Stimulated activated CD4-positive, alpha-beta T cell treated with anti-CD3 and anti-CD28 coated beads, Interleukin-2, amount 100 ng/mL, for 24 hours (primary cell): ENCODE measurements at places on chromosomes 5 and 9.

DNA sequence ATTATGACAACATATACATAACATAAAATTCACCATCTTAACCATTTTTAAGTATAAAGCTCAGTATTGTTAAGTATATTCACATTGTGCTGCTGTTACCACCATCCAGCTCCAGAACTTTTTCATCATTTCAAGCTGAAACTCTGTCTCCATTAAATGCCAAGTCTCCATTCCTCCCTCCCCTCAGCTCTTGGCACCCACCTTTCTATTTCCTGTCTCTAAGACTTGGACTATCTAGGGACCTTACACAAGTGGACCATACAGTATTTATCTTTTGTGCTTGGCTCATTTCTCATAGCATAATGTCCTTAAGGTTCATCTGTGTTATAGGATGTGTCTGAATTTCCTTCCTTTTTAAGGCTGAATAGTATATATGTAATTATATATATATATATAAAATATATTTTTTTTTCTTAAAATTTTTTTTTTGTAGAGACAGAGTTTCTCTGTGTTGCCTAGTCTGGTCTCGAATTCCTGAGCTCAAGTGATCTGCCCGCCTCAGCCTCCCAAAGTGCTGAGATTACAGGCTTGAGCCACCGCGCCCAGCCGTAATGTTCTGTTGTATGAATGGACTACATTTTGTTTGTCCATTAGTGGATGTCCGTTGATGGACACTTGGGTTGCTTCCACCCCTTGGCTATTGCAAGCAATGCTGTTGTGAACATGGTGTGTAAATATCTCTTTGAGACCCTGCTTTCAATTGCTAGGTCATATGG is 72.3 kb downstream of the EHMT1 start:
- no peak for DNase-seq

DNA sequence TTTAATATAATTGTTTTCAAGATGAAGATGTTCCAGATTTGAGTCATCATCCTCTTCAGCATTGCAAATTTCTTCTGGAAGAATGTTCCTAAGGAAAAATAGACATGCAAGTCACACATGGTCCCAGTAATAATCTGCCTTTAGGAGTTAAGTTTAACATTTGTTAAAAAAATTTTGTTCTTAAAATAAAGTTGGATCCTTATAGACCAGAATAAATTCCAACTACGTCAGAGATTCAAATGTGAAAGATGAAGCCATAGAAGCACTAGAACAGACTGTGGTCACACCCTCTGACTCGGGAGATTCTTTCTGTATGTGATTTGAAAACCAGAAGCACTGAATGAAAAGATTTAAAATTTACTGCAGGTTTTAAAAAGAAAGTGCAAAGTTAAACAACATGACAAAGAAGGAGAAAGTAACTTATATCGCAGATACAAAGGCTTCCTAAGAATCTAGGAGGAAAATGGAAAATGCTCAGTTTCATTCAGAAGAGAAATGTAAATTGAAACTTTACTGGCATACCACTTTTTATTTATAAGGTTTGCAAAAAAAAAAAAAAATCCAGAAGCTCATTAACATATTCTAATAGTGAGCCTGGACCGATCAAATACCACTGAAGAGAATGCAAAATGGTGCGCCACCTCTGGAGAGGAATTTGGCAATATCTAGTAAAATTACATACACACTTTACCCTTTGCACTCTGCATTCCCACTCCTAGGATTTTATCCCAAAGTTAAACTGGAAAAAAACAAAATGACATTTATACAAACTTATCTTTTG is 14.3 kb upstream of the ASPN start:
- no peak for DNase-seq

DNA sequence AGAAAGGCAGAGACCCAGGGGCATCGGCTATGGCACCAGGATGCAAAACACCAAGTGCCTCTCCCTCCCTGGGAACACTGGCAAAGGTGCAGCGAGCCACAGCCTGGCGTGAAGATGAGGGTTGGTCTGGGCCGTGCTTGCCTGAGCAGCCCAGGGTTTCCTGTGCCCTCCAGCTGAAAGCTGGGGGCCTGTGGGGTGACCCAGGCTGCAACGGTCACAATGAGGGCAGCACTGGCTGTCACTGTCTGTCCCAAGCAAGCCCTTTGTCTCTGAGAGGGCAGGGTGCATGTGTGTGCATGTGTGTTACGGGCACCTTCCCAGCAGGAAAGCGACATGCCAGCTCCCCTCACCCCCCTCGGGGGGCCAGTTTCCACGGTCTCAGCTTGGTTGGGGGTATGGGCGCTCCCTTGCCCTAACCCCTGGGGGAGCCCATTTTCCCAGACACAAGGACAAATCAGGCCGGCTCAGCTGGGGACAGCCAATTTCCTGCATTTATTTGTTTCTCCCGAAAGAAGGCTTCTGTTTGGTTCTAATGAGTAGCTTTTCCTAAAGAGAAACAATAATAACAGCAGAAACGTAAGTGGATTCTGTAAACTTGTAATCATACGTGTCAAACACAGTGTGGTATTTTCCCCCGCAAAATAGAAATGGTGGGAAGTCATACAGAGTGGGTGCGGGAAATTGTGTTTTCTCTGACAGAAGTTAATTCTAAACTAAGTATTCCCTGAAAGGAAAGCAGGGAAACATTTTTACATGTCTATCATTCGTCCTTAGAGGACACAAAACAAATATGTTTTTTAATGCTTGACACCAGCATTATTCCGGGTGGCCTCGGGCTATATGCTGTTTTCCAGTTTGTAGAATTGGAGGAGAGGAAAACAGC is 21.3 kb downstream of the MRPL36 start:
- no peak for DNase-seq

- no peak for DNase-seq
Observed at GRCh38 chr9:125551781-125552180, 155.2 kb downstream of the MAPKAP1 start.

GRCh38 chr5:25090854-25091253 is 446.1 kb upstream of the CDH10 start:
- no peak for DNase-seq

DNA sequence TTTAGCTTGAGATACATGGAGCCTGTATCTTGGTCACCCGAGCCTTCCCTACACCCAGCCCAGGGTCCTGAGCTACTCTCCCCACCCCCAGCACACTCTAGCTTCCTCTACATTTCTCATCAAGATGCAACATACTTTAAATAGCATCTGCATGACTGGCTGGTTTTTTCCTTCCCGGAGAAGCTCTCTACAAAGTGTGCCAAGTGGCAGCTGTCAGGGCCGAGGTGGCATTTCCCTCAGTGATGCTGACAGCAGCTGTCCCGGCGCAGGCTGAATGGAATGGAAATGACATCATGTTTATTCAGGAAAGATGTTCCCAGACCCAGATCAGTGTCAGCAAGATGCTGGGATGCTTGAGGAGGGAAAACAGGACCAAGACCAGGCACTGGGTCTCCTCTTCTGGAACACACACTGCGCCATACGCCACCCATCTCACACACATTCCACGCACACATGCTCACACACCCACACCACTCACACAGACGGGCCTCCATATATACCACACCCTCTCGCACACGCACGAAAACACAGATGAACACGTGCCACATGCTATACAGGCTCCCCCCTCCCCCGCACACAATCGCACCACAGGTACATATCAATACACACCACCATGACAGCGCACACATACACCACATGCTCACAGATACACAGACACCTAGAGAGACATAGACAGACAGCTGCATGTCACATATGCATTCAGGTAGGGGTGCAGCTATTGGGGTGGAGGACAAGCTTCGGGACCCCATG is 67.8 kb downstream of the LHX2 start:
- DNase-seq, result no peak

DNA sequence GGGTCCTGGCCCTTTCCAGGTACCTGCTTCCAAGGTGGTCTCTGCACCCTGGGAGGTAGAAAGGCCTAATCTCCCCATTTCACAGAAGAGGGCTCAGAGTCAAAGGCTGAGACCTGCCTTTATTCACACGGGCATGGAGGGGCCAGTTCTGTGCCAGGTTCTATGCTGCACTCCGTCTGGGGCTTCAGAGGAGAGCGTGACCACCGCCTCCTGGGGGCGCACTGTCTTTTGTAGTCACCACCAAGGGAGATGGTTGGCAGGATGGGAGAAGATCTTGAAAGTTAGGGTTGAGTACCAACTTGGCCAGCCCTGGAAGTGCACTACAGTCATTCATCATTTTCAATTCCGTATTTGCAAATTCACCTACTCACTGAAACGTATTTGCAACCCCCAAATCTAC is 23.7 kb upstream of the PRDM12 start:
- DNase-seq, result no peak

DNA sequence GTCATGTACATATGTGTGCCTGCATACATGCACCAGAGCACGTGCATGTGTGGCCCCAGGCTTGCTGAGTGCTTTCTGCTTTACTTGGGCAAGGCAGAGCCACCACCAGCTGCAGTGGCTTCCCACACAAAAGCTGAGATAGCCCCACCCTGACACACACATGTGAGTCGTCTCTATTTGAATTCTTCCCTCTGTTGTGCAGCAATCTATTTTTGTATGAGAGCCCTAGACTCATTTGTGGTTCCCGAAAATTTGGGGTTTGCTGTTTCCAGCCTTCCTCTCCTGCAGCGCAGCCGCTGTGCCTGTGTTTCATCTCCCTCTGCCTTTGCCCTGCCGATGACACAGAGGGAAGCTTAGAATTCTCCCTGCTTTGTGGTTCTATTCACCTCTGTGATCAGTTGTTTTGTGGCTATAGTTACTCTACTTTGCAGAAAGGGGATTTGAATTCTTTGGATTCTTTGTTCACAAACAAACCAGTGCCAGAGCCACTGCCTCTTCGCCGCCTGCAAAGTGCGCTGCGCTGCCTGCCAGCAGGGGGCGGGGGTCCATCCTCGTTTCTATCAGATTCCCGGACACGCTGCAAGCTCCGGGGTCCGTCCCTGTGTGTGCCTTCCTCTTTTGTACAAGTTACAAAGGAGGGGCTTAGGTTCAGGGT is 95.8 kb upstream of the DAP start:
- peak; percentile 61 for DNase-seq

- DNase-seq, result no peak
Observed at GRCh38 chr5:31537851-31538250, 5.8 kb downstream of the C5orf22 start.

- DNase-seq, result no peak
Observed at GRCh38 chr5:78647838-78648358, 674 bp downstream of the LHFPL2 start.

- DNase-seq, result no peak
Observed at GRCh38 chr9:6449645-6450044, 36.6 kb downstream of the UHRF2 start.

DNA sequence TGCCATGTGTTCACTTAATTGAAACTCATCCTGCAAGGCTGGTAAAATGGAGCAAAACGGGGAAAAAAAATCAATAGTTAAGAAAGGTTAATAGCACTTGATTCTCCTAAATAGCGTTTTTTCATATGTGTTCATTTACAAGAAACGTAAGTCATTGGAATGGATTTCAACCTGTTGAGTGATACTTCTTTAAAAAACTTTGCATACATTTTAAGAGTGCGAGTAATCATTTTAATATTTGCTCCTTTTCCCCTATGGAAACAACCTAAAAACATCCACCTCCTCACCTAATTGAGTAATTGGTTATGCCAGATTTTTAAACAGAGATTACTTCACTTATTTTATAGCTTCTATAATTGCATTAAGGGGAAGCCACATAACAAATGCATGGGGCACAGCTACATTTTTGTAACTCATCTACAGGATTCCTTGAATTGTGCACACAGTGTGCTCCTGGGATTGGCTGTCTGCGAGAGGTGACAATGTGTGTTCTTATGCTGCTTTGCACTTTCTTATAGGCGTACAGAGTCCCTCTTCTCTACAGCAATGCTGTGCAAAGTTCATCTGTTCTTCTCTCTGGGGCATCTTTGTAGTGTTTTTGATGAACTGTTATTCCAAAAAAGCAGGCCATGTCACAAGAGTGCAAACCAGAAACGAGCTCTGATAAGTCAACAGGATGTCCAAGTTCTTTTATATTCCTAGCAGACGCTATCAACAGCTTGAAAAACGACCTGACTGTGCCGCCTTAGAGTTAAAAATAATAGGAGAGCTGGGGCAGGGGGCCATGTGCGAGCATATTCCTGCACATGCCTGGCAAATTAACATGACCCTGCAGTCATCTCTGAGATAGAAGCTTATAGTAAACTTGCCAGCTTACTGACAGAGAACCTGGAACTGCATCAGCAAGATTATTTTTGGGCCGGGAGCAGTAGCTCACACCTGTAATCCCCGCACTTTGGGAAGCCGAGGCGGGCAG is 117.9 kb downstream of the GOLPH3 start:
- DNase-seq, result no peak

- DNase-seq, result no peak
Observed at GRCh38 chr9:127133739-127134167, 11.3 kb upstream of the ANGPTL2 start.

GRCh38 chr5:101675510-101676219 is 620.4 kb downstream of the SLCO4C1 start:
- DNase-seq, result no peak

DNA sequence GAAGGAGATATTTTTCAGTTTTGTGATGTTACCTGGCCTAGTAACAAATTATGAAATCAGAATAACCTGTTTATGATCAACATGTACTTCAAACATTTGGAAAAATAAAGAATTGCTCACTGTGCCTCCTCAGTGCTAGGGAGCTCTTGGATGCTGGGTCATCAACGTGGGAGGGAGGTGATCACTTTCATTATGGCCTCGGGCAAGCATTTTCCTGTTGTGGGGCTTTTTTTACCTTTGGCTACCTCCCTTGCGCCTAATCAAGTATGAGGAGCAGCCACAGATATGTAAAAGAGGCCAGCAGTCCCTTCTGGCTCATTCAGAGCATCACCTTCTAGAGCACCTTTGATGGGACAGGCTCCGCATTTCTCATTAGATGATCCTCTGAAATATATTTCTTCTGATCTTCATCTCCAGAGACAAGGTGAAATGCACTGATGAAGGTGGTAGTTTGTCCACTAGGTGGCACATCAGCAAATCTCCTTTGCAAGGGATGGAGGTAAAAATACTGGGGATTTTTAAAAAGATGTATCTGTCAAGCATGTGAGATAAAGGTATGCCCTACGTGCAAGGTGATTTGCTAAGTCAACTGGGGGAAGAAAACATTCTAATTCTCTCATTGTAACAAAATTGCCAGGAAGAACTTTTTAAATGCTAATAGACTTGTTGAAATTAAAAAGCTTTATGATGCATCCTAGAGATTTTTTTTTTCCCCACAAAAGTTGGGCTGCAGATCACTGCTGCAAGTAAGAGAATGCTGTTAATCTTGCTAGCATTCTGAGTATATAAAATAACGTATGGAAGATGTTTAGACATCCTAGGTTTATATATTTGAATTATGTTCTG is 218.2 kb downstream of the MAST4 start:
- peak; percentile 30 for DNase-seq

- DNase-seq, result no peak
Observed at GRCh38 chr5:66927140-66927539, 269.5 kb downstream of the CD180 start.
